ENCODE measurements at places on chromosomes 1 and 21.

DNA sequence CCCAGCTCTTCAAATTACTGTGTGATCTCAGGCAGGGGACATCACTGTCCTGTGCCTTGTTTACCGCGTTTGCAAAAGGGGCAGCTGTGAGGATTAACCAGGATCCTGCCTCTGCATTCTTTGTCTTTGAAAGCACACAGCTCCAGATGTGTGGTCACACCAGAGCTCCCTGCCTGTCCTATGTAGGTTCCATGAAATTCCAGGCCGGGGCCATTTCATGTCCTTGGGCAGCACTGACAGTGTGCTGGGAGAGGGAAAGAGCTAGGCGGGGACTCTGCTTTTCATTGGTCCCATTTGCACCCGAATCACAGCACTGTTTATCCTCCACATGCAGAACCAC is 42.2 kb upstream of the SELENON start:
- no peak for DNase-seq

DNA sequence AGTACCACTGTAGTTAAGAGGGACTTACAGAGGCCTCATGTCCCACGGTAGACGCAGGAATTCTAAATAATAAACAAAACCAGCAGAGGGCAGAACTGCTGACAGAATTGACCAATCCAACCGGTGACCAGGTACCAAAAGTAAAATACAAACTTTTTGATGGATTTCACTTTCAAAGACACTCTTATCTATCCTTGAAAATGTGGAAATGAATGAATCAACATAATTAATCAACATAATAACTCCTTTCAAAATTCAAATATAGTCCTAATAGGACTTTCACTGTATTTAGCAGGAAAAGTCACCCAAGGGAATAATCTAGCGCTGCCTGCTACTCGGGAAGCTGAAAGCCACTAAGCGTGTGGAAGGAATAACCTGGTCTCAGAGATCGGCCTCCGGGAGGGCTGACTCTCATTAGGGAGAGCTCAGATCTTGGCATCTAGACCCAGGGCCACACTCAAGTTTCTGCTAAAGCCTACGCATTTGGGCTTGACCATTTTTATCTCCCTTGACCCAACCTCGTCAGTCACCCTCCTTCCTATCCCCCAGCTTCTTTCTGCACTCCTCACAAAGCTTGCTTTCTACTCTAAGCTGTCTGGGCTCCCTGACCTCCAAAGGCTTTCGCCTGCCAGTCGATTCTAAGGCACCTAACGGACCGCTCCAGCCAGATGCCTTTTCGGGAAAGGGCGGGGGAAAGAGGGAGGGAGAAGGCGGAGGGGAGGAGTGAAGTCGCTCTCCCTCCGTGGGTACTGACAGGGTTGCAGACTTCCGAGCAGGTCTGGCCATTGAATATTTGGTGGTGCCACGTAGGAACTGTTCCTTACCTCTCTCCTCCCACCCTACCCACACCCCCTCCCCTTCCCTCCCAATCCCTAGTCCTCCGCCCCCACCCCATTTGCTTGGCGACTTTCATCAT is 1.6 kb downstream of the COL11A1 start:
- no peak for DNase-seq

GRCh38 chr1:228958741-228959140 is 223.5 kb downstream of the RHOU start:
- no peak for DNase-seq

DNA sequence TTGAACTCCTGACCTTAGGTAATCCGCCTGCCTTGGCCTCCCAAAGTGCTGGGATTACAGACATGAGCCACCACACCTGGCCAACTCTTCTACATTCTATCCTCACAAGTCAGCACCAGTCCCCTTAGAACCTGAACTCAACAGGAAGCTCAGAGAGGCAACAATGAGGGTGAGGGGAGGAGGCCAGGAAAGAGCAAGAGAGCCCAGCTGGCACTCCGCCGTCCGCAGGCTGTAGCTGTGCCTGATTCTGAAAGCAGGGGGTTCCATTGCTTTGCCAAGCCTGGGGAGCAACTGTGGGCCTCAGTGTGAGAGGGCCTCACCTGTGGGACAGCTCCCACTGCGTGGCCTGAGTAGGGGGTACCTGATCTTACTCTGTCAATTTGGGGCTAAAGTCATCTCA is 18.7 kb downstream of the STK40 start:
- no peak for DNase-seq

- DNase-seq = no peak
These were observed 221.1 kb downstream of the NPHP4 start for GRCh38 chr1:5770981-5771765.

GRCh38 chr1:9770298-9770697 is 53.5 kb downstream of the CLSTN1 start:
- DNase-seq = no peak

- no peak for DNase-seq
These were observed 4.1 kb downstream of the ETV3L start for GRCh38 chr1:157095551-157095950.

GRCh38 chr1:233614173-233614742 is 352 bp downstream of the KCNK1 start:
- DNase-seq = no peak

DNA sequence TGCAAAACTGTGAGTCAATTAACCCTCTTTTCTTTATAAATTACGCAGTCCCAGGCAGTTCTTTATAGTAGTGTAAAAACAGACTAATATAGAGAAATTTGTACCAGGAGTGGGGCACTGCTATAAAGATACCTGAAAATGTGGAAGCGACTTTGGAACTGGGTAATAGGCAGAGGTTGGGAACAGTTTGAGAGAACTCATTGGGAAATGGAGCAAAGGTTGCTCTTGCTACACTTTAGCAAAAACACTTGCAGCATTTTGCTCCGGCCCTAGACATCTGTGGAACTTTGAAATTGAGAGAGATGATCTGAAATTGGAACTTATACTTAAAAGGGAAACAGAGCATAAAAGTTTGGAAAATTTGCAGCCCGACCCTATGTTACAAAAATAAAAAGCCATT is 810.9 kb downstream of the LTN1 start:
- DNase-seq = no peak

DNA sequence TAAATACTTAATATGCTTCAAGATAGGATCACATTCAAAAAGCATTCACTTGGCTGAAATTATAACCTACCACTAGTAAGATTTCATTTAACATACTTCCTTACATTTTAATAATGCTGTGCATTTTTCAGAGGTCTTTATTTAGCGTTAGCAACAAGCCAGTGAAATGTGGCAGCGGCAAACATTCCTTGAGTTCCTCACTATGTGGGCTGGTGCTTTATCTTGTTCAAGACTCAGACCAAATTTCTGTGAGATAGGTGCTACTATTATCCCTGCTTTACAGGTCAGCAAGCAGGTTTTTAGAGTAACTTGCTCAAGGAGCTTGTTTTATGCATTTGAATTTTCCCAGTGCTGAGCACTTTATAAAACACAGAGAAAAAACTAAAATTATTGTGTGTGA is 132.7 kb downstream of the PLPPR4 start:
- no peak for DNase-seq

GRCh38 chr1:66436378-66437135 is 97.4 kb upstream of the SGIP1 start:
- no peak for DNase-seq

DNA sequence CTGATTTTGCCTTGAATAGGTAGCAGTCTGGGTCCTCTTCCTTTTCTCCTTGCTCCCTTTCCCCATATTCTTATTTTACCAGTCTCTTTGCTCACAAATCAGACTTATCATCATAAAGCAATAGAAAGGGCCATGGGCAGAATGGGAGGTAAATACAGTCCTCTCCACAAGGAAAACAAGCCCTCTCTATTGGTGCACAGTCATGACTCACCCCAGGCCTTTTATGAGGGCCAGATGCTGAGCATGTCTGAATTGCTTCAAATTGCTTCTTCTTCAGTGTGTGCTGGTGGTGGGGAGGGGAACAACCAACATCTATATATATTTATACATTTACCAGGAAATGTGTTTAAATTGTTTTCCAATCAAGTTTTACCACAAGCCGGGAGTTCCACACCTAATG is 75.2 kb downstream of the GFI1 start:
- DNase-seq = no peak

DNA sequence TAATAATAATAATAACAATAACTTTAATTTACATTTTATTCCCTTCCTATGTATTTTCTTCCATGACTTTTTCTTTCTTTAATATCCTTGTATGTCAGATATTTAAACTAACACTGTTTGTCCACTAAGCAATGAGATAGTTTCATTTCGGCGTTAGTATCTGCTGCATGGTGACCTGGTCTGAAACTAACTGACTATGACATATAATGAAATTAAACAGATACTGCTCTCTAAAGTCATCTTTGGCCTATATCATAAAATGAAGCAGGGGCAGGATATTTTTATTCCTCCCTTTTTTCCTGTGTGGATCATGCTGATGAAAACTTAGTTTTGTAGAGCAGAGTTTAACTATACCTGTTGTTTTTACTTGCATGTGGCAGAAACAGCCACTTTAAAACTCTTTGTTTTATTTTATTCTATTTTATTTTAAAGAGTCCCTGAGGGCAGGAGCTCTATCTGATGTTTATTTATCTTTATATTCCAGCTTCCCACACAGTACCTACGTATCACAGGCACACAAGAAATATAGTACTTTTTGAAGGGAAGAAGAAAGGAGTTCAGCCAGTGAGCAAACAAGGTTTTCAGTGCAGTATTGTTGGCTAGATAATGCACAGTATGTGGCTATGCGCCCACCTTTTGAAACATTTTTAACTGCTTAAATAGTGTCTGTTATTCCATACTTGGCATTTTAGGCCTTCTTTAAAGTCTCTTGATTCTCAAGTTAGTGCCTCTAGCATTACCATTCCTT is 165.6 kb downstream of the PHTF1 start:
- DNase-seq = no peak

DNA sequence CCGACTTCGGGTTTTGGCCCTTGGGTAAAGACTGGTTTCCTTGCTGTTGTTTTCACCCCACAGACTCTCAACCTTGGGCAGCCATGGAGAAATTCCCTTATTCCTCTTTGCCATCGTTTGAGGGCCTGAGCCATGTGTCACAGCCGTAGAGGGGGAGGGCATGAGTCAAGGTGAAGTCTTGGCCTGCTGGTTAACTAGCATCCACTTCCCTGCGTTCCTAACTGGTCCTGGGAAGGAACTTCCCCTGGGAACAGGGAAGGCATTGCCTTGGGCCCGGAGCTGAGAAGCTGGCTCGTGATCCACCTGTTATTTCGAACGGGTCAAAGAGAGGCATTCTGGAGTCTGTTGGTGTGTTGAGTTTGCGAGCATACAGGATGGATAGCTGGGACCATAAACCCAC is 464.9 kb downstream of the CAMTA1 start:
- DNase-seq = no peak

DNA sequence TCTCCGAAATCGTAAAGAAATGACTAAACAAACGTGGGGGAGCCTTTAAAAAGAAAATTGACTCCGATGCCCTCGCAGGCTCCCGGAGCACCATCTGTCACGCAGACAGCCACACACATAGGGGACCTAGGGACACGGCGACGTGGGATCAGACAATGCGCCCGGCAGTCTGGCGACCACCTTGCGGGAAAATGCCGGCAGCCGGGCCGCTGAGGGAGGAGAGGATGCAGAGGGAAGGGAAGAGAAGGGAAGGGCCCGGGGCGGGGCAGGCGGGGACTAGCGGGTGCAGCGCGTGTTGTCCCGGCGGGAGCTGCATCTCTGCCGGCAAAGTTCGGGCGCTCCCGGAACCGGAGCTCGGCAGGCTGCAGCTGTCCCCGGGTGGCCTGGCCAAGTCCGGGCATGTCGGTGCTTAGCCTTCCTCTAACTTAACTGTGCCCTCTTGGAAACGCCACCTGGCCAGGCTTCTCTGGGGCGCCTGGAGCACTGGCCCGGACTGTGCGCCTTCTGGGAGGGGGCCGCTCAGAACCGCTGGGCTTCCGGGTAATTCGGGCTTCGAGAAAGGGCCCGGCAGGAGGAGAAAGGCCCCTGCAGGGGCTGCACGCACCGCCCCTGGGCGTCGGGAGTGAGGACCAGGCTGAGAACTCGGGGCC is 1.8 kb downstream of the NHLH2 start:
- DNase-seq = no peak

GRCh38 chr1:9238134-9238533 is 3.6 kb downstream of the H6PD start:
- no peak for DNase-seq

DNA sequence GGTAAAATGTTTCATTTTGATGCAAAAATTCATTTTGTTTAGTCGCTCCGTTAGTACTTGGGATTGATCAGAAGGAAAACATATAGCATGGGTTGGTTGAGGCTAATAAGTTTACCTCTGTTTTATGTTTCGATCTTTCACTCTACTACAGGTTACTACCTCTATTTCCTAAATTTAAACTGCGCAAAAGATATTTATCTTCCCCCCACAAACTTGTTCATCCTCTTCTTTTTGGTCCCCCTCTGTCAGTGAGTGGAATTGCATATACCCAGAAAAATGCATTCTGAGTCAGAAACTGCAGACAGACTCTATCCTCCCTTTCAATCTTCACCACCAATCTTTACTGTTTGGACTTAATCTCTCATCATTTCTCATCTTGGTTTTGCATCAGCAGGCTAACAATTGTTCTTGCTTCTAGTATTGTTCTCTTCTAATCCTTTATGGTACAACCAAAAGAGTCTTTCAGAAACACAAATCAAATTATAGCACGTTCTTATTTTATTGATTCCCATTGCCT is 316.0 kb upstream of the ADGRL4 start:
- DNase-seq = no peak

DNA sequence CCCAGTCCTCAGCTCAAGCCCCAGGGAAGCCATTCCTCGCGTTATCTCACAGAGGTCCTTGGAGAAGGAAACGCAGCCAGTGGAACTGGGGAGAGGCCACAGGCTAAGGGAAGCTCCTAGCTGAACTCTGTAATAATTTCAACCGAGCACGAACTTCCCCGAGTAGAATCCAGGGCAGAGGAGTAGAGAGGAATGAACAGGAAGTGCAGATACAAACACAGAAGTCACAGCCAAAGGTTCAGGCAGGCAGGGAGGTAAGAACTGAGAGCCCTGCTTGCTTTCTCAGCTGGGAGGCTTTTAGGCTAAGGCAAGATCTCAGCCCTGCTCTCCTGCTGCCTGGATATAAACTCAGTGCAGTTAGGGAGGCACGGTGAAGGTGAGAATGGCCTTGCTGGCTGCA is 23.7 kb downstream of the WARS2 start:
- DNase-seq = no peak

DNA sequence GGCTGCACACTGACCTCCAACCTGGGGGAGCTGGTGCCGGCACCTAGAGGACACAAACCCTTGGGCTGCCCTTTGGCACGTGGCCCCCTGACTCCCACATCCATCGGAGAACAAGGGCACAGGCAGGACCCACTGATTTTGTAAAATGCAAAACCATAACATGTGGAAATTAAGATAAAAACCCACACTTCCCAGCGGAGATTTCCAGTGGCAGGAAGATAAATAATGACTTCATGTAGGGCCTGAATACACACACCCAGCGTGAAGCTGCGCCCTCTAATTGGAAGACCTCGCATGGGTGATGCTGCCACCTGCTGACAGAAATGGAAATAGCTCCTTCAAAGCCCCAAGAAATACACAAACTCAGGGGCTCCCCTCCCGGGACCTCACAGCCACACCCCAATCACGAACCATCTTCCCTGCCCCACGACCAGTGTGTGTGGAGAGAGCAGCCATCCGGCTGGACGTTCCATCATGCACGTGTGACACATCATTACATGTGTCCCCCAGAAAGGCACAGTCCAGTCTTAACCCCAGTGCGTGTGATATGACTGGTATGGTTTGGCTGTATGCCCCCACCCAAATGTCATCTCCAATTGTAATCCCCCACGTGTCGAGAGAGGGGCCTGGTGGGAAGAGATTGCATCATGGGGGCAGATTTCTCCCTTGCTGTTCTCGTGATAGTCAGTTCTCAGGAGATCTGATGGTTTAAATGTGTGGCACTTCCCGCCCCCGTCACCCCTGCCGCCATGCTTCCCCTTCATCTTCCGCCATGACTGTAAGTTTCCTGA is 5.7 kb upstream of the TPRG1L start:
- peak; percentile 82 for DNase-seq
